ENCODE measurements at places on chromosomes 7 and 10.

- DNase-seq = no peak
Measured at GRCh38 chr10:87559392-87559791, 54.7 kb downstream of the MINPP1 start.

GRCh38 chr7:139044813-139045794, 9.3 kb upstream of the ZC3HAV1L start:
- DNase-seq = no peak

DNA sequence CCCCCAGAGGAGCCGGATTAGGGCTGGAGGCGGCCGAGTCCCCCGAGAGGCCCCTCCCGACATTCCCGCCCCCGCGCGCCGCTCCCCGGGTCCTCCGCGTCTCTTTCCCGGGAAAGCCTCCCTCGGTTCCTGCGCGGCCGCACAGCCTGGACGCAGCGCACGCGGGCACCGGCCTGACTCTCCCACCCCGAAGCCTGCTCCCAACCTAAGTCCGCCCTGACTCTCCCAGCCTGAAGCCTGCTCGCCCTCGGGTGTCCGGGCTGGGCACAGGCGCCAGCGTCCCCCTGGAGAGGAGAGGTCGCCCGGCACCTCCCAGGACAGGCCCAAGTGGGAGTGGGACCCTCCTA, 441 bp upstream of the VENTX start:
- DNase-seq = no peak

GRCh38 chr10:110818311-110819256, 53.1 kb upstream of the PDCD4 start:
- DNase-seq = no peak

- DNase-seq = no peak
Measured at GRCh38 chr10:88456730-88457129, 126.4 kb downstream of the RNLS start.

DNA sequence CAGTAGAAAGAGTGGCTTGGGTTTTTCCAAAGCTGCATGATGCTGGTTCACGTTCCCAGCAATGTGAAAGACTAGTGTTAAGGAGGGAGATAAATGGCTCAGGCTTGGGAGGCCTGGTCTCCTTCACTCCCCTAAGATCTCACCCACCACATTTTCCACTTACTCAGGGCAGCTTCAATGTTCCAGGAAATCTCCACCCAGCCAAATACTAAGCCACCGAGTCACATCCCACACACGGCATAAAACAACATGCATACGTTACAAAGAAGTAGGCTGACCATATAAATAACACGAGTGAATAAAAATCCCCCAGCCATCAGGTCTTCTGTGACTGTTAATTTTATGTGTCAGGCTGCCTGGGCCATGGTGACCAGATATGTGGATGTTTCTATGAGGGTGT, 303.5 kb downstream of the SFMBT2 start:
- no peak for DNase-seq

DNA sequence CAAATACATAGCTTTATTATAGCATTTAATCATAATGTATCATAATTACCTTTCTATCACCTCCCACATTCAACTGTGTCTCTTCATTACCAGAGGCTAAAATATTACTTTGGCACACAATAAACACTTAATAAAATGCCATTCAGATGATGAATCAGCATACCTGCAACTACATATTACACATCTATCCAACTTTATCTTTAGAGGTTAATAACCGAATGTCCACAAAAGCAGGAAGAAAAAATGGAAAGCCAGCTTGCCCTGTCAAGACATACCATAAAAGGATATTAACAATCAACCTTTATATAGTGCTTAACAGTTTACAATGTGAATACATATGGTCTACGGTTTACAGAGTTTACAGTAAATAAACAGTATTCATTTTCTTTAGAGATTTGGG, 12.7 kb downstream of the CACUL1 start:
- no peak for DNase-seq

DNA sequence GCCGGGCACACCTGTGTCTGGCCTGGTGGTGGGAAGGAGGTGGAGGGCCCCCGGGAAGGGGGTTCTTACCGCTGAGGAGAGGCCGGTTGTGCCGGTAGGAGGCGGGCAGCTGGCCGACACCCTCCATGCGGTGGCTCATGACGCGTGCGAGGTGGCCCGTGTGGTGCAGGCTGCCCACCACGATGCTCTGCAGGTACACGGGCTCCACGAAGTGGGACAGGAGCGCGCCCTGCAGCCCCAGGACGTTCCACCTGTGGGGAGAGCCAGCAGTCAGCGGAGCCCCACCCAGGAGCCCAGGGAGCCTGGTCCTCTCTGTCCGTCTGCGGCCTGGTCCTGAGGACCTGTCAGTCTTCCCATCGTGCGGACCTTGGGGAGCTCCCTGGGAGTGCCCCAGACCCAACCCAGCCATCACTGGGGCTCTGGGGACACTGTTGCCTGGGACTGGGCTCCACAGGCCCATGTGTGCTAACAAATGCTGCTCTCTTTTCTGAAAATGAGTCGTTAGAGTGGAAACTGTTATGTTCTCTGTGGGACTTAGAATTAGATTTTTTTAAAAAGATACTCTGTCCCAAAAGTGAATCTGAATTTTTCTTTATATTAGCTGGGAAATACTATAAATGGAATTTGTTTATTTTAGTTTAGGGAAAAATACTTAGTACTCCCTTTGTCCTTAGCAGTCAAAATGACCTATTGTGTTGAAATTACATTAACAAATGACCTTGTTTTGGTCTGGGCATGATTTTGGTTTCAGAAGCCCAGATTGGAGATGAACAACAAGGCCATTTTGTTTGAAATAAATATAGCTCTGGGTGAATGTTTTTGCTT, 143.9 kb downstream of the WDR37 start:
- no peak for DNase-seq

Data from activated CD4-positive, alpha-beta T cell treated with anti-CD3 and anti-CD28 coated beads, Interleukin-2, amount 50 U/mL, for 24 hours (primary cell).